Panc1 (cell line): ENCODE measurements at places on chromosomes 3 and 15. TPM values are rescaled to one million over a fixed set of nuclear protein-coding genes. Genes with fewer than 3 reads are reported as not detected.

The LTF gene
- not detected for total RNA-seq

The MORC1 gene
- total RNA-seq: not detected

The ROPN1B gene
- total RNA-seq: 0.26 TPM

The SEMA3B gene
- total RNA-seq: 1.4 TPM

The ATP2B2 gene
- total RNA-seq: not detected

The SERPINI2 gene
- not detected for total RNA-seq

The ADGRG7 gene
- not detected for total RNA-seq

The CAMKV gene
- 0.85 TPM for total RNA-seq

The AGBL1 gene
- total RNA-seq: not detected

The A4GNT gene
- not detected for total RNA-seq

The CFAP20DC gene
- 4.0 TPM for total RNA-seq

The GPR62 gene
- not detected for total RNA-seq

The VILL gene
- total RNA-seq: 5.7 TPM

The CD200R1 gene
- total RNA-seq: 0.05 TPM

The CCR9 gene
- not detected for total RNA-seq

The PTPN9 gene
- 38.4 TPM for total RNA-seq

The C3orf49 gene
- total RNA-seq: not detected

The SPINK8 gene
- not detected for total RNA-seq

The NR1I2 gene
- not detected for total RNA-seq

The NOX5 gene
- total RNA-seq: 0.26 TPM

The RTP3 gene
- not detected for total RNA-seq

The HCN4 gene
- 0.15 TPM for total RNA-seq

The AMOTL2 gene
- 146 TPM for total RNA-seq

The SLC6A11 gene
- total RNA-seq: not detected

The CLRN1 gene
- not detected for total RNA-seq
